Upper lobe of left lung (tissue), 6 donors: ENCODE measurements at places on chromosomes 2 and 18. TPM values are rescaled to one million over a fixed set of nuclear protein-coding genes. Genes with fewer than 3 reads are reported as not detected.

The SCN3A gene
- under 0.01 TPM for total RNA-seq

The GYPC gene
- 70.2 TPM for total RNA-seq

The TBC1D8 gene
- total RNA-seq: 133 TPM

The CD8B2 gene
- total RNA-seq: not detected

The STPG4 gene
- 0.44 TPM for total RNA-seq

The HAAO gene
- total RNA-seq: 6.9 TPM

The GTF2A1L gene
- total RNA-seq: not detected

The CXCR4 gene
- total RNA-seq: 67.5 TPM

The TGFA gene
- 4.2 TPM for total RNA-seq

The SOX11 gene
- 0.13 TPM for total RNA-seq

The CCL20 gene
- 0.66 TPM for total RNA-seq

The UGT1A3 gene
- total RNA-seq: not detected

The PAX8 gene
- 3.5 TPM for total RNA-seq

The POMC gene
- 11.5 TPM for total RNA-seq

The CDH2 gene
- not detected for total RNA-seq

The ADD2 gene
- total RNA-seq: 0.30 TPM

The DOK6 gene
- total RNA-seq: 0.89 TPM

The C1QL2 gene
- not detected for total RNA-seq

The EPG5 gene
- total RNA-seq: 28.6 TPM

The UGGT1 gene
- 49.5 TPM for total RNA-seq

The C2orf80 gene
- total RNA-seq: not detected

The CREG2 gene
- 1.6 TPM for total RNA-seq

The GRB14 gene
- 4.2 TPM for total RNA-seq

The CPO gene
- not detected for total RNA-seq

The PRKAG3 gene
- total RNA-seq: not detected

The GALNT1 gene
- total RNA-seq: 40.9 TPM

The EMX1 gene
- not detected for total RNA-seq

The CERKL gene
- total RNA-seq: 1.7 TPM

The PAX3 gene
- total RNA-seq: not detected

The SEMA4C gene
- 33.5 TPM for total RNA-seq

The CCDC74B gene
- total RNA-seq: 0.40 TPM

The SPP2 gene
- total RNA-seq: not detected

The PRSS56 gene
- total RNA-seq: not detected

The EGR4 gene
- not detected for total RNA-seq

The GPR35 gene
- 6.0 TPM for total RNA-seq

The SERPINB10 gene
- total RNA-seq: not detected

The DNAH7 gene
- total RNA-seq: 4.8 TPM

The C2orf81 gene
- total RNA-seq: 2.7 TPM

The CCDC178 gene
- not detected for total RNA-seq

The LHCGR gene
- total RNA-seq: not detected

The NLRC4 gene
- 18.8 TPM for total RNA-seq

The MSH2 gene
- total RNA-seq: 9.4 TPM

The INHBB gene
- 11.9 TPM for total RNA-seq

The PLGLB1 gene
- total RNA-seq: 3.1 TPM

The SEC11C gene
- 56.5 TPM for total RNA-seq

The SCYGR4 gene
- total RNA-seq: not detected

The UPP2 gene
- total RNA-seq: not detected

The RBM45 gene
- 9.9 TPM for total RNA-seq

The FAM117B gene
- total RNA-seq: 11.1 TPM

The BOK gene
- total RNA-seq: 42.9 TPM

The PSMG2 gene
- total RNA-seq: 61.9 TPM

The RIT2 gene
- total RNA-seq: not detected

The KIAA2012 gene
- total RNA-seq: 13.3 TPM

The INPP5D gene
- 17.6 TPM for total RNA-seq

The TMEM37 gene
- total RNA-seq: 23.0 TPM
